Epithelial cell of esophagus (primary cell): ENCODE measurements at places on chromosomes 4 and X.

- peak; percentile 89 for DNase-seq
Measured at GRCh38 chr4:128524311-128524710, 236.7 kb upstream of the PGRMC2 start.

DNA sequence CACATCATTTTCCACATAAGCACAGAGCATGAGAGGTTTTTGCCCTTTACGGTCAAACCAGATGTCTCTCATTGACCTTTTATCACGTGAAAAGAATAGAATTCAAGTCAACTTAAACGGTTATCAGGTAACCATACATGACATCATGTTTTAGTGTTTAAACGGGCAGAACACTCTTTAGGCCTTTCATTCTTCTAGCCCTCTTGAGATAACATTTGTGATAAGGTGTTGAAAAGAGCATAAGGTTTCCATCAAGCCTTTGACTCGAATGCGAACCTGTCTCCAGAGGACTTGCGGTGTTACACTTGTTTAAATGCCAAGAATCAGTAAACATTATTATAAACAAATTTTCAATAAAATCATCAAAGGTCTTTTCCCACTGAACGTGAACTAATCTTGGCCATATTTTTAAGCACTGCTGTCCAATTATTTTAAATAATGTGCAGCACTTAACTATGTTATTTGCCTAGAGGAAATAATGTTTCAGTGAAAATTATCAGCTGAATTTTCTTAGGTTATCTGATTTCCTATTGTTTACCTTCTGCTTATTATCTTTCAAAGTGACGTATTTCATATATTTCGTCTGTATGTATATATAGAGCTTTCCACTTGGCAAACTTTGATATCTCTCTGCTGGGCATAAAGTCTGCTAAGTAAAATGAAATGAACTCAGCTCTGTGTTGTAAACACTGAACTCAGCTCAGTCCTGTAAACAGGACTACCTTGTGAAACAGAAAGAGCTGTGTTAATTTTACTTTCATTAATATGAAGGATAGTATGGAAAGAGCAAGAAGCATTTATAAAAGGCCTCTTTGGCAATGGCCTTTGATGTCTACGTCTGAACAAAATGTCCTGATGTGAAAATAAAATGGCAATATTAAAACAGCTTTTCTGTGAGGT lies 33.3 kb downstream of the TENM3 start:
- DNase-seq = no peak

DNA sequence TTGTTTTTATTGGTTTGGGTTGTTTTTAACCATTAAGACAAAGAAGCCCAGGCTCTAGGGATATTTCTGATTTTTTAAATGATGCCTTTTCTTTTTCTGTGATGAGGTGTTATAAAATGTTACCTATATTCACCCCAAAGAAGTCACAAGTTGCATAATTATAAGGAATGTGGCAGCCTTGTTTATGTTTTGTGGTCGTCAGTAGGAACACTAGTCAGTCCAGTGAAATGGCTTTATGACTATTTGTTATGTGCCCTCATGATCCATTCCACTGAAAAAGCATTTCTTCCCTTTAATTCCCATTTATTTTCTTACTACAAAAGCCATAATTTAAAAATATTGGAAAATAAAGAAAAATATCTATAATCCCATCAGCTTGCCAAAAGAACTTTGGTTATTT lies 34.4 kb downstream of the CC2D2A start:
- no peak for DNase-seq

DNA sequence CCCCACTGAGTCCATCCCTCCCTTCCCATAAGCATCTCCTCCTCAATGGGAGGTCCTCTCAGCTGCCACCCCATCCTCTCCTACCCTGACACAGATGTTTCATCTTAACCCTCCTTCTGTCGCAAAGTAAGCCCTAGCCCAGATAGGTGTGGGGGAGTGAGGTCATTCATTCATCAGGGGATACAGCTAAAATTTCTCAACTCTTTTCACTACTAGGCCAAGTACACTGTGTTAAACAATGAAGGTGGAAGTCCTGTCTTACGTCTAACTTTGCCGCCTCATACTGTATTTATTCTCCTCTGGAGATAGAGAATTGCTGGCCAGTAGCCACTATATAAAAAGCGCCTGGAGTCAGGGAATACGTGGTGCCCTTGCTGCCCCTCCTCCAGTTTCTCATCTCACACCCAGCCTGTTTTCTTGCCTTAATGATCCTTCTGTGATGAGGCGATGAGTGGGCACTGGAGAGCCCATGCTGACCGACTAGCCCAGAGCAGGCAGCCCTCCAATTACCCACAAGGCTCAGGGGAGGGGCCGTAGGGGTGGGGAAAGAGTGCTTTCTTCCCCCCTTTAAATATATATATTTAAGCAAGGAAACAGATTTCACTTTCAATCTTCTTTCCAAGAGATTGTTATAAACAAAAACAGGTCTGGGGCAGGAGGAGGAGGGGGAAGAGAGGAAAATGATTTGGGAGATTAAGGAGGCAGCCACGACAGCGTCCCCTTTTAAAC lies 149.5 kb downstream of the PJA1 start:
- DNase-seq = no peak

DNA sequence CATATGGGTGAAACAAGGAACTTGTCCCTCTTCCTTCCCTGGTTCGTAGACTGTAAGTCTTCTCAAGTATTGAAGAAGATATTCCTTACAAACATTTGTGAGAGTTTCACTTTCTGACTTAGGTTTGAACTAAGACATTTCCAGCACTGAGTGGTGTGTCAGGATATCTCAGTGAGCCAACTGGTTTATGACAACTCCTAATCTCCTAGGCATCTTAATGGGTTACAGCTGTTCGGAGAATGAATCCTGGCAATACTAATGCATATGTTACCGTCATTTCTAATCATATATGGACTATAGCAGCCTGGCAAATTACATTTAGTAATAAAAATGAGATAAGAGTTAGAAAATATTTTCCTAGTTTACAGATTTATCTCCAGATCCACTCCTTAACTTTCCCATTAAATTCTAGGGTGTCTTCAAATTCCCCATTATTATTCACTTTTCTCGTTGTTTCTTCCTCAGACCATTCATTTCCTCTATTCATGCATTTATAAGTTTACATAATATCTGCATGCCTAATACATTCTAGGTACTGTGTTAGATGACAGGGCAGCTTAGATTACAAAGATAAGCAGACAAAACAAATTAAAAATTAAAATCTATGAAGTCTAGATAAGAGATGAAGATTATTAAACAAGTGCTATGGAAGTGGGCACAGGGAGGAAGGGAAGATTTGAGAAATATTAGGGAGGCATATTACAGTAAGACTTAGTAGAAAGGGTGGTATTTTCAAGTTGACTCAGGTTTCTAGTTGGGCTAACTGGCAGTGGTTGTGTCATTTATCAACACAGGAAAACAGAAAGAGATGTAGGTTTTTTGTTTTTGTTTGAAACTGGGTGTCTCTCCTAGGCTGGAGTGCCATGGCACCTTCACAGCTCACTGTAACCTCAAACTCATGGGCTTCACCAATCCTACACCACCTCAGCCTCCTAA lies 173.9 kb downstream of the WDFY3 start:
- no peak for DNase-seq

GRCh38 chr4:140854168-140854567 lies 98.0 kb upstream of the TBC1D9 start:
- no peak for DNase-seq

DNA sequence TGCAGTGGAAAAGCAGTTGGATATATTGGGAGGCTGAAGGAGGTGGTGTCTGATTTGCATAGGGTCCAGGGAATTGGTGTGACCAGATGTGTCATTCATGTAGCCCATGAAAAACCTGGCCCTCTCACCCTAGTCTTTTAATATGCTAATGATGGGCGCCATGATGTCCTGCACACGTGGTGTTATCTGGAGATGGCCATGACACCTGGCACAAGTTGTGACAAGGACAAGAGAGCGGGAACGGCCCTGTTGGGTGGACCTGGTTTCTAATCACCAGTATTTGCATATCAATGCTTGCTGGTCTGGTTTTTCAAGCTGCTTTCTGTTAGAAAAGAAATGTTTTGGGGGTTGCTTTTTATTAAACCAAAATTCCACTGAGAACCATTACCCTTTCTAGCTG lies 87.4 kb downstream of the ZXDA start:
- DNase-seq = no peak

- DNase-seq = no peak
Measured at GRCh38 chrX:47804315-47804714, 32.4 kb upstream of the ZNF81 start.

DNA sequence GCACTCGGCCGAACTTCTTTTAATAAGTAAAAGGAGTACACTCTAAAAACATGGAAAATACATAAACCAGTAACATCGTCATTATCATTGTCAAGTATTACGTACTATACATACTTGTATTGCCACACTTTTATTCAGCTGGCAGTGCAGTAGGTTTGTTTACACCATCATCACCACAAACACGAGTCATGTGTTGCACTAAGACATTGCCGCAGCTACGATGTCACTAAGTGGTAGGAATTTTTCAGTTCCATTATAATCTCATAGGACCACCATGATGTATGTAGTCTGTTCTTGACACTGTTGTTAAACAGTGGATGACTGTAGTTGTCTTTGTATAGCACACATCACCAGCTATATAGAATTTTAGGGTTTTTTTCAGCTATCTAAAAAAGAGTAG lies 48.0 kb upstream of the TMEM131L start:
- DNase-seq = peak; percentile 15

DNA sequence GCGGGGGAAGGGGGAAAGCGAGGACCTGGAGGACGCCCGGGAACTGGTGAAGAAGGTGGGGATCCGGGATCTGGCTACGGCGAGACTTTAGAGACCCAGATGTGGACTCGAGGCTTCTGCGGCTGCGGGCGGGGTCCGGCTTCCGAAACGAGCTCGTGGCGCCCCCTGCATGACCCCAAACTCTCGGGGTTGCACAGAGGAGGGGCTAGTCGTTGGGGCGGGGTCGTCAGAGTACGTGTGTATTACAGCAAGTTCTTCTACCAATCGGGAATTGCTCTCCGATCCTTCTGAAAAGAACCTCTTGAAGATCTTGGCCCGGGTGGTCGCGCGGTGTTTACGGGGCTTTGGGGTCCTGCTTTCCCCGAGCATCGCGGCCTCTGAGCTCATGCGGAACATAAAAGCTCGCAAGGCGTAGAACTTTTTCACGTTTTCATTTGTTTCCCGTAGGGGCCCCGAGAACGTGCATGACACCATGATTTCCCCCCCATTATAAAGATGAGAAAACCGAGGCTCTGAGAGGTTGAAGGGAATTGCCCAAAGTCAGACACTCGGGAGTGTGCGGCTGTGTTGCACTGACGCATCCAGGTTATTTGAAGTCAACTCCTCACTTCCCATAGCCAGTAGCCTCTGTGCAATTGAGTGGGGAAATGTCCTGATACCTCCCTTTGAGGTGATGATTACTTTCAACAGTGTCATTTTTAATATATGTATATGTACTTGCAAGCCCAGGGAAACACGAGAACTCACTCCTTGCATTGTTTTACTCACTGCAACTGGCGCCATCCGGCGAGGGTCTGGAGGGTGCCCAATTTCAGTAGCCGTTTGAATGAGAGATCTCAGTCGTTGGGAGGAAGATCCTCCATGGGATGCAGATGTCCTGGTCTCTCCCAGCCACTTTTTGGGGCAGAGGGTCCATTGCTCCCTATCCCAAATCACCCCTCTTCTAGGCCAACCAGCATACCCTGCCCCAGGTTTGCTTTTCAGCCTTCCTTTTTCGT lies at the start of gene BEND4:
Gene BEND4 (minus strand): TSS at position 149 of the 998 bp plus-strand sequence. CDS start 512 bp downstream, outside the sequence.
- no peak for DNase-seq
